ENCODE measurements at places on chromosomes 4 and X.

GRCh38 chr4:80385397-80386280 is 50.1 kb downstream of the CFAP299 start:
- DNase-seq = no peak

DNA sequence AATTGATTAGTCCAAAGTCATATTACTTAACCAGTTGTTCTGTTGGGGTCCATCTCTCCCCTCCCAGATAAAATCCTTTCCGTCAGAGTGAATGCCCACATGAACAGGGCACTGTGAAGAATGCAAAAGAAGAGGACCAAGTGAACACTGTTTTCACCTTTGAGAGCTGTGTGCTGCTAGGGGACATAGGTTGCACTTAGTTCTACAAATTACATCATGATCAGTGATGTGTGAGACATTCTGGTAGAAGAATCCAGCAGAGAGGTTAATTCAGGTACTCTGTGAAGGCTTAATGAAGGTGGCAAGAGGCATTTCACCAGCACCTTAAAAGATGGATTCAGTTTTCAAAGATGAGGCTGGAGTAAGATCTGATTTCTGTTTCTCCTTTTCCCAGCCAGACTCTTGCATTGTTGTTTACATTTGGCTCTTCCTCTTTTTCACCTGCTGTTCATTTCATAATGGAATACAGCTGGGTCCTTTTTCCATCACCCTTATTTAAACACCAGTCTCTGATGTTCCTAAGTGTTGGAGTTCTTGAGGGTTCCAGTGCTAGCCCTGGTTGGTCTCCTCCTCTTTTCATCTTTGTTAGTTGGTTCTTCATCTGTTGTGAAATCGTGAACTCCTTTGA is 10.9 kb downstream of the GAB1 start:
- DNase-seq = peak; percentile 79

- DNase-seq = no peak
Measured at GRCh38 chrX:126836186-126836585, 16.7 kb downstream of the PRR32 start.

DNA sequence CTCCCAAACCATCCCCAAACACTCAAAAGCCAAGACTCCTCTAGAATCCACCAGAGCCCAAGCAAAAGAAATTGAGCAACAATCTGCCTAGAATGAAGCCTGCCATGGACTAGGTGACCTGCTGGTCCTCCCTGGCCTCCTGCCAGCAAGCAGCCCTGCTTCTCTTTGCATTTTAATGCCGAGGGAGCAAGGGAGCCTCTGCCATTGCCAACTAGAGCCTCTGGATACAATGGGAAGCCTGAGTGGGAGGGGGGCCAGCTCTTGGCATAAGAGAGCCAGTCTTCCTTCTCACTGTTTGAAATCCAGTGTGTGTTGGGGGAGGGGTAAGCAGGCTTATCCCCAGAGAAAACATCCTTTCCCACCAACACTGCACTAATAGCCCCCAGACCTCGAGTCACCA is 1.5 kb upstream of the GDPD2 start:
- DNase-seq = no peak

DNA sequence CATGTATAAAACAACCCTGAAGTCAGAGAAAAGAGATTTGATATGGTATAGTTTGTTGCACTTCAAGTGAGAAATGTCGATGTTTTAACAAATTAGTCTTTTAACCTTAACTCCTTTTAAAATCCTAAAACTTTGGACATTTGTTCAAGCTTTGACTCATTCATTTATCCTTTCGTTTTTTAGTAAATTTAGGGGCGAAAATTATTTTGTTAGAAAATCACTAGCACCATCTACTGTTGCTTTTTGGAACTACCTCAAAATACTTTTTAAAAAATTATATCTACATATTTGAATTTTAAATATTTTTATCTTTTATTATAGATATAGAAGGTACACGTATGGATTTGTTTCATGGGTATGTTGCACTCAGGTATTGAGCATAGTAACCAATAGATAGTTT is 165.1 kb upstream of the POF1B start:
- peak; percentile 34 for DNase-seq
